ENCODE measurements at places on chromosomes 2 and 18.

- no peak for DNase-seq
These were observed 278.0 kb upstream of the EPHA4 start for GRCh38 chr2:221850076-221850475.

DNA sequence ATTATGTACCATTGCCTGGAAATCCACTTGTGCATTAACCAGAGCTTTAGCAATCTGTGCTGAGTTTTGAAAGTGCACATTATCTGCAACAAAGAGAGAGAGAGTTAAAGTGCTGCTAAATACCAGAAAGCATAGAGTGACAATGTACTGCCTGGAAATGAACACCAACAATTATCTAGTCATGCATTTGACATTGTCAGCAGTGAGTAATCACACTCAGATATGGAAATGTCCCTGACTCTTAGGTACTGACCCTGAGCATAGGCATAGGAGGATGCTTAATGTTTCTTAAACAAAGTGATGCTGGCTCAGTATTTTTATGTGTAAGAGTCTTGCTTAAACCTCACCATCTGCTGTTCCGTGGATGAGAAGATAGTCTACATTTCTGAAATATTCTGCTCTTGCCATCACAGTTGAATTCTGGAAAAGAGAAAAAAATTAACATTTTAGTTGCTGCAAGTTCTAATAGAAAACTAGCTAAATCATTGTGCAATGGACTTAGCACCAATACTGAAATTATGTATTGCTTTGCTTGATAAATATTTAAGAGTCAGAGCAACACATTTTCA is 20.8 kb upstream of the GCG start:
- DNase-seq: no peak

DNA sequence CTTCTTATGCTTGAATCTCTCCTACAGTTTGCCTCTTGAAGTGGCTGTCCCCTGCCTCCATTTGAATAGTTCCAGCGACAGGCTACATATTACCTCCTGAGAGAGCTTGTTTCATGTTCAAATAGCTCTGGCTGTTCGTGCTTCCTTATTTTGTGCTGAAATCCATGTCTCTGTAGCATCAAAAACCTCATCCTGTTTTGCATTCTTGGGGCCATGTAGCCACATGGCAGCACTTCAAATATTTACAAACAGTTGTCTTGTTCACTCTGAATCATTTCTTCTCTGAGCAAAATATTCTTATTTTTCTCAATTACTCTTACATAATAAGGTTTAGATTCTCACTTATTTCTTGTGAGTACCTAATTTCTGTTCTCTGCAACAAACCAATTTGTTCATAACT is 1243.1 kb upstream of the NXPH2 start:
- DNase-seq: no peak

GRCh38 chr2:27336173-27336572 is 13.3 kb upstream of the MPV17 start:
- DNase-seq: no peak

- no peak for DNase-seq
These were observed 176.3 kb downstream of the INHBB start for GRCh38 chr2:120522151-120522751.

DNA sequence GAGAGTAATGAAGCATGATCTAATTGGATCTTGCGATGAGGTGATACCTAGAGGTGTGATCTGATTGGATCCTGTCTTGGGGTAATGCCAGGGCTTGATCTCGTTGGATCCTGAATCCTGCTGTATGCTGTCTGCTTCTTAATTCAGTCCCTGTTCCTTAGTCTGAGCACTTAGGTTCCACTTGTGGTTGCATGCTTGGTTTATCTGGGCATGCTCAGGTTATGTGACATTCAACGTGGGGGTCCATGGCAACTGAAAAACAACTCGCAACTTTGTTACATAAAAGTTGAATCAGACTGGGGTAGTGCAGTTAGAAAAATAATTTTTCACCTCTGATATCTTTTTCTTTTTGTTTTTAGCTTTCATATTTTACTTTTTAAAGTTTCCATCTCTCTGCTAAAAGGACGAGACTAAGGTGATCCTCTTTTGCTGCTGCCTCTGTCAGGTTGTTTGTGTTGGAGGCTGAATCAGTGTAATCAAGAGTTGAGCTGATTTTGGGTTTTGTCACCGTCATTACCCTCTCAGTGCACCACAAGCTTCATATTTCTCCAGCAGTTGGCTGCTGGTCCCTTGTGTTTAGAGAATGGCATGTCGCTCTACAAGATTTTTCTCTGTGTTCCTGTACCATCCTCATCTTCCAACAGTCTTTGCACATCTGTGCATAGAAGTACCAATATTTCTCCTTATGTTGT is 67.9 kb downstream of the NCOA1 start:
- no peak for DNase-seq

- DNase-seq: no peak
These were observed 218.6 kb downstream of the DYM start for GRCh38 chr18:49241852-49242251.

- no peak for DNase-seq
These were observed 513.9 kb upstream of the MEX3C start for GRCh38 chr18:51711298-51711889.

- peak; percentile 14 for DNase-seq
These were observed 28.0 kb downstream of the RFX8 start for GRCh38 chr2:101446869-101447268.

- DNase-seq: no peak
These were observed 17.3 kb downstream of the ADRA2B start for GRCh38 chr2:96098900-96099590.

GRCh38 chr18:61608316-61608715 is 275.1 kb downstream of the CDH20 start:
- DNase-seq: no peak

GRCh38 chr2:229111744-229112143 is 159.3 kb downstream of the PID1 start:
- DNase-seq: no peak

DNA sequence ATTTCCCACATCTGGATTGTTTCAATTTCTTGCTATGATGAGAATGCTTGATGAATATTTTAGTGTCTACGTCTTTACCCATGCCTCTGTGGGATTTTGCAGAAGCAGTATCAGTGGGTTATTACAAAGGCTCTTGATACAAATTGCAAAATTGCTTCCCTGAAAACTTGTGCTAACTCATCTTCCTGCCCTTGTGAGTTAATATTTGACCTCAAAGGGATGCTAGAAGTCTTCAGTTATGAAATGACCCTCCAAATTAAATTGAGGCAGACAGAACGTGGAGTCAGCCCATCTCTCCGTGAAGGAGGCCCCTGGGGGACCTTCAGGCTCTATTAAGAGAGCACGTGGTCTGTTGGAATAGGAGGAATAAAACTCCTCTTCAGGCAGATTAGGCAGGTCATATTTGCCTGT is 239.2 kb upstream of the HS6ST1 start:
- no peak for DNase-seq

- no peak for DNase-seq
These were observed 143.5 kb downstream of the MBP start for GRCh38 chr18:76988827-76989646.
